T-cell (primary cell): ENCODE measurements at places on chromosomes 6 and 20.

DNA sequence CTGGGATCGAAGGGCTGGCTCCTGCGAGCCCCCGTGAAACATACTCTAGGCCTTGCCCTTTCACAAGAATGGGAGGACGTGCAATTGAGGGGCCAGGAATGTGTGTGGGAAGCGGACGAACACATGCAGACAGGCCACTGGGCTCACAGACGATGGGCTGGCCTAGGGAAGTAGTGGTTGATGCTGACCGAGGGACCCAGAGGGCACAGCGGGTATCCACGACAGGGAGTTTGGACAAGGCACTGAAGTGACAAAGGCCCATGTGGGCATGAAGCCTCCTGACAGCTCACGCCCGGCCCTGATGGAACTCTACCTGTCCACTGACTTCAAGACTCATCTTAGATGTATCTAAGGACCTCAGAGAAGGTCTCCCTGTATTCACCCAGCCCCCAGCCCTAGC, 52.2 kb downstream of the MYH7B start:
- no peak for DNase-seq

DNA sequence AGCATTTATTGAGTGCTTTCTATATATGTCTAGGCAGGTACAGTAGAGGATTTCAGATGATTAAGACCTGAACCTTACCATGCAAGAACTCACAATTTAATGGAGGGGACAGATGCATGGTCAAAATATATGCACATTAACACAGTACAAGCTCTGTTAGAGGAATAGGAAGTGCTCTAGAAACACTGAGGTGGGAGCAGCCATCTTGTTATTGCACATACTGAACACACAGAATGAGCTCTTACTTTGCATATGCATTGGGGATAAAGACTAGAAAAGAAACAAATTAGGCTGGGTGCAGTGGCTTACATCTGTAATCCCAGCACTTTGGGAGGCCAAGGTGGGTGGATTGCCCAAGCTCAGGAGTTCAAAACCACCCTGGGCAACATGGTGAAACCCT, 438.3 kb downstream of the UTRN start:
- no peak for DNase-seq

GRCh38 chr6:98634569-98634968, 199.8 kb upstream of the POU3F2 start:
- DNase-seq, result no peak

- no peak for DNase-seq
These were observed 57.6 kb upstream of the CCDC28A start for GRCh38 chr6:138716013-138716412.

DNA sequence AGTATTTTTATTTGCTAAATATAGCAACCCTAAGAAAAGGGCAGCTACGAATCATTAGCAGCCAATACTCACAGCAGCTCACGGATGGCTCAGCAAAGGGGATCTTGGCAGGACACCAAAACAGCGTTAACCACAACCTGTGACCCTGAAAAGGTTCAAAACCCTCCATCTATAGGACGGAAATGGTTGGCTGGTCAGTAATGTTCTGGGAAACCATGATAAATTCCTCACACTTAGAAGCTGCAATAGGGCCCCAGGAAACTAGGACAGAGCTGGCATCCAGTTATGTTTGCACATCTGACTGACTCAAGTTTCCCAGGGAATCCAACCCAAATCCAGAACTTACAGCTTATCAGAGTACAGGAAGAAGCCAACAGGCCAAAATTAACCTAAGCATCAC, 30.9 kb upstream of the PTPRT start:
- DNase-seq, result no peak
